Vagina (tissue), 2 donors: ENCODE measurements at places on chromosomes 2 and 18.

- DNase-seq: peak; percentile 85
Observed at GRCh38 chr2:237700512-237701032, 73.2 kb downstream of the LRRFIP1 start.

GRCh38 chr18:24683925-24684324 is 223.5 kb downstream of the HRH4 start:
- no peak for DNase-seq

DNA sequence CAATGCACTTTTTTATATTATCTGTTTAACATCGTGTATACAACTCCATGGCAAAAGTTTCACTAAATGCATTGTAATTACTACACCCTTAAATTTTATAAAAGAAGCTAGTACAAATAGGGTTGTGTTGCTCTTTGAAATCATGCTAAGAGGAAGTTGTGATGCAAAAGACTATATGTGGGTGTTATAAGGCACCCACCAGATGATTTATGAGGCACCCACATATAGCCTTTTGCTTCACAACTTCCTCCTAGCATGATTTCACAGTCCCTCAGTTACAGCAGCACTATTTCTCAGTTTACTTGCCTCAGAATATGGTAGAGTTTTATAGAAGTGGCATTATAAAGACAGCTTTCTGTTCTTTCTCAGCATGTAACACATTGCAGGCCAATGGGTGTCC is 277.3 kb upstream of the DOK6 start:
- DNase-seq: no peak

DNA sequence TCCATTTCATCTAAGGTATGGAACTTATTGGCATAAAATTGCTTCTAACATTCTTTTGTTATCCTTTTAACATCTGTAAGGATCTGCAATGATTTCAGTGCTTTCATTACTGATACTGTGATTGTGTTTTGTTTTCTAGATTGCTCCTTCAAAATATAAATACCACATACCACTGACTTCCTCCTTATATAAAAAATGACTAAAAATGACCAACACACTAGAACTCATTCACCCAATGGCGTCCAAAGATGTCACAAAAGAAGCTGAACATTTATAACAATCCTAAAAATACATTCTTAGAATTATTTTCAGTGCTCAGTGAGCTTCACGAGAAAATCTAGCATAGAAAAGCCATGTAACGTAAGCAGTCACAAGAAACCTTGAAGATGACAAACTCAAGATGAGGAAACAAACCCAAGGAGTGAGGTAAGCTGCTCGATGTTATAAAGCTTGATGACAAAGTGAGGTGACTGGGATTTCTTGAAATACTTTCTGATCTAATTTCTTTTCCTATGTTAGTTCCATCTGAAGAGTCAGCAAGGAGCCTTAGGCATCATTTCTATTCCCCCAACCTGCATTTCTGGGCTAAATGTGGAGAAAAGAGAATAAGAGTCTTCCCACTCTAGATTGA is 42.6 kb downstream of the PNO1 start:
- no peak for DNase-seq

DNA sequence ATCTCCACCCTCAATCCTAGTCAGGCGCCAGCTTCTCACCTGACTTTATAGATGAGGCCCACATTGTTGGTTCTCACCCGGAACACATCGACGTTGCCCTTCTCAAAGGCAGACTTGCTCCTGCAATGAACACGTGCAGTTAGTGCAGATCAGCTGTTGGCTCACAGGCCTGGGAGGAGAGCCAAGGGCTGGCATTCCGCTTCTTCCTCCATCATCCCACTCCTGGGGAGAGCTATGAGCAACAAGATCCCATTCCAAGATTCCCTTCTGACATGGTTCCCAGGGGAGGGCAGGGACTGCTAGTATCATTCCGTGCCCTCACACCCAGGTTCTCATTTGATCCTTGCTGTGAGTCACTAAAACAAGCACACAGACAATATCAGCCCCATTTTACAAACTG is 15.1 kb downstream of the LOXHD1 start:
- DNase-seq: no peak

- DNase-seq: no peak
Observed at GRCh38 chr18:67665266-67665665, 148.7 kb upstream of the DSEL start.

GRCh38 chr18:76495435-76496193 is 572 bp upstream of the ZNF516 start:
- no peak for DNase-seq

DNA sequence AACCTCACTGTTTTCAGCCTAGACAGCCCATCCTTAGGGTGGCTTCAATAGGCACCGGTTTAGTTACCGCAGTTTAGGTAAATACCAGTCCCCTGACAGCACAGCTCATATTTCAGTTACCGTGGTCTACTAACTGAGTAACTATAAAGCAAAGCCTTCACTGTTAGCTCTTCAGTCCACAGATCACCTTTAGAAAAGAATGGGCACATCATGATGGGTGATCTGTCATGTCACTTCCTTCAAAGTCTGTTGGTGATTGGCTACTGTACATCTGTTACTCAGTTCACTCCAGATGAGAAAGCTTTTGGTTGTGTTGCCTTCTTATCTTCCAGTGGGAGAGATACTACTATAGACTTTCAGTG is 21.0 kb downstream of the SLC20A1 start:
- DNase-seq: no peak

DNA sequence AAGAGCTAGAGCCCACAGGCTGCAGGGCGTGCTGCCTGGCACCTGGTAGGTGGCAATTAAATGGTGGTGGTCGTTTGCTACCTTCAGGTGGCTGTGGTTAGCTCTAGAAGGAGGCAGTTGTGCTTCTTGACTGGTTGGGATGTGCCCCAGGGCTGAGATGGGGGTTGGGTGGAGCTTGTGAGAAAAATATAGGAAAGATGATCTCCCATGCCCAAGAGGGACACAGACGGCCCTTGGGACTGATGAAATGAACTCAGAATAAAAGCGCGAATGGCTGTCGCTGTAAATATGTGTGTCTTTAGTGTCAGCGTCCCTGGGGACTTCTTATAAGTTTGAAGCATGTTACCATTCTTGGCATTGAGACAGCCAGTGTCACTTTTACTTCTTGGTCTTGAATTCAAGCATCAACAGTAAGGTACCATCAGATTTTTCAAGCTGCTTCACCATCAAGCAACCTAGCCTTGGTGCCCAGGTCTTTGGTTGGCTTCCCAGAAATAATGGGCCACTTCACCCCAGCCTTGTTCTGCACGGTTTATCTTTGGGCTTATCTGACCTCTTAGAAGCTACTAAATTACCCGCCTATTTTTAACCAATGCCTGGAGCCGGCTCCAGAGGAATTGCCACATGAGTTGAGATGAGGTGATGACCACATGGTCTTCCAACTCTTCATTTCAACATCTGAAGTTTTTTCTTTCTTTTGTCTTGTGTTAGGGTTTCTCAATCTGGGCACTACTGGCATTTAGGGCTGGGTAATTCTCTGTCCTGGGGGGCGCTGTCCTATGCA is 11.9 kb downstream of the LRRFIP1 start:
- no peak for DNase-seq

GRCh38 chr2:162317861-162318327 is 590 bp downstream of the IFIH1 start:
- DNase-seq: no peak

GRCh38 chr2:184006998-184007397 is 591.3 kb upstream of the ZNF804A start:
- DNase-seq: no peak

GRCh38 chr18:51890762-51891161 is 449.2 kb upstream of the DCC start:
- DNase-seq: no peak
